Vagina (tissue), 2 donors: ENCODE measurements at places on chromosomes 5 and 9. TPM values are rescaled to one million over a fixed set of nuclear protein-coding genes. Genes with fewer than 3 reads are reported as not detected.
A peak's percentile ranks its signal among the peaks of the same experiment; 100 is the strongest.

DNA sequence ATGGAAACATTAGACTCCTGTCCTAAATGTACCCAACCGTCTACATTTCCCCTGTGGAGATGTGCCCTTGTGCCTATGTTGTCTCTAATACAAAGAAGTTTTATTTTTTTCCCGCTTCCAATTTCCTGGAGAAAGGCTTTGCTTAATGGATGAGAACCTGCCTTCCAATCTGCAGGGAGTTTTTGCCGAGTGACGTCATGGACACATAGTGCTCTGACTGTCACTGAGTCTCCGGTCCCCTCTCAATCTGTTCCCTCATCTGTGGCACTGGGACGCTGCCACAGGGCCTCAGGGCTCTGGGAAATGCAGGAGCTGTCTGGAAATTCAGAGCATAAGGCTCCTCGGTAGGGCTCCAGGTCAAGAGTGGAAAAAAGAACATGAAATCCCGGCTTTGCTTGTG lies 144.8 kb downstream of the PDZD2 start:
- H3K27me3 ChIP-seq, result no peaks in the 10 kb centered on the region
- no peak overlapping the region for H3K27ac ChIP-seq
- H3K4me1 ChIP-seq, result no peaks in the 10 kb centered on the region

GRCh38 chr9:126915846-126916543 lies 1.4 kb downstream of the RALGPS1 start:
- H3K4me1 ChIP-seq, result peaks cover 12% of the 10 kb centered on the region
- H3K27ac ChIP-seq, result no peak overlapping the region
- DNase-seq, result no peak
- H3K4me3 ChIP-seq, result peak overlapping the region; percentile 37
- no peaks in the 10 kb centered on the region for H3K27me3 ChIP-seq

DNA sequence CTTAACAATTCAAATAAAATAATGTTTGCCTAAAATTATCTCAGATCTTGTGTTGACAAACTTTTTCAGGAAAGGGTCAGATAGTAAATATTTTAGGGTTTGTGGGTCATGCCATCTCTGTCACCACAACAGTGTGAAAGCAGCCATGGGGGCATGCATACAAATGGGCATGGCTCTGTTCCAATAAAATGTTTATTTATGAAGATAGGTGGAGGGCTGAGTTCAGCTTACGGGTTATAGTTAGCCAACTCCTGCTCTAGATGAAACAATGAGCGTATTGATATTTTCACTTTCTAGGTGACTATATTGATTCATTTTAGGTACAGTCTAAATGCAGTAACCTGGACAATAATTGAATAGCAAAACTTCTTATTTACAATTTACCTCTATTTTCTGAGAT lies 533.8 kb upstream of the CLINT1 start:
- H3K36me3 ChIP-seq, result no peaks in the 10 kb centered on the region
- H3K4me1 ChIP-seq, result no peaks in the 10 kb centered on the region
- H3K27ac ChIP-seq, result no peak overlapping the region
- no peak overlapping the region for H3K4me3 ChIP-seq
- no peak for DNase-seq

DNA sequence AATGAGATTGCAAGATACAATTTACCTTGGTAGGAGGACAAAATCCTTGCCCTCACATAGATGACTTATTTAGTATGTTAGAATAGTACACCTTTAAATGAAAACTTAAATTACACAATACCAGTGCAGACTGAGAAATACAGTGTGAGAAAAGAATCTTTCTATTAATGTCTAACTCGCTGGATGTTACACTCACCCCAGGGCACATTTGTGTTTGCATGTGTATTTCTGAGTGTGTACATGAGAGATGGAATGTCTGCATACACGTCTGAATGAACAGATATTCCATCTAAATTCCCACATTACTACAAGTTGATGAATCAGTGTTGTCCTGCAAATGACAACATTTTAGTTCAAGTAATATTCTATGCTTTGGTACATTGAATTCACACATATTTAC lies 99.8 kb downstream of the KLHL3 start:
- H3K27ac ChIP-seq, result no peak overlapping the region
- H3K36me3 ChIP-seq, result peaks cover 6% of the 10 kb centered on the region
- H3K4me3 ChIP-seq, result no peak overlapping the region

- no peaks in the 10 kb centered on the region for H3K27me3 ChIP-seq
- H3K27ac ChIP-seq, result no peak overlapping the region
- no peaks in the 10 kb centered on the region for H3K36me3 ChIP-seq
- no peak for DNase-seq
- H3K4me3 ChIP-seq, result no peak overlapping the region
Observed at GRCh38 chr5:90809311-90810056, 250.9 kb downstream of the ADGRV1 start.

- H3K4me1 ChIP-seq, result no peaks in the 10 kb centered on the region
- no peak overlapping the region for H3K4me3 ChIP-seq
- no peak overlapping the region for H3K27ac ChIP-seq
Observed at GRCh38 chr5:54837093-54837492, 148.3 kb downstream of the ESM1 start.

DNA sequence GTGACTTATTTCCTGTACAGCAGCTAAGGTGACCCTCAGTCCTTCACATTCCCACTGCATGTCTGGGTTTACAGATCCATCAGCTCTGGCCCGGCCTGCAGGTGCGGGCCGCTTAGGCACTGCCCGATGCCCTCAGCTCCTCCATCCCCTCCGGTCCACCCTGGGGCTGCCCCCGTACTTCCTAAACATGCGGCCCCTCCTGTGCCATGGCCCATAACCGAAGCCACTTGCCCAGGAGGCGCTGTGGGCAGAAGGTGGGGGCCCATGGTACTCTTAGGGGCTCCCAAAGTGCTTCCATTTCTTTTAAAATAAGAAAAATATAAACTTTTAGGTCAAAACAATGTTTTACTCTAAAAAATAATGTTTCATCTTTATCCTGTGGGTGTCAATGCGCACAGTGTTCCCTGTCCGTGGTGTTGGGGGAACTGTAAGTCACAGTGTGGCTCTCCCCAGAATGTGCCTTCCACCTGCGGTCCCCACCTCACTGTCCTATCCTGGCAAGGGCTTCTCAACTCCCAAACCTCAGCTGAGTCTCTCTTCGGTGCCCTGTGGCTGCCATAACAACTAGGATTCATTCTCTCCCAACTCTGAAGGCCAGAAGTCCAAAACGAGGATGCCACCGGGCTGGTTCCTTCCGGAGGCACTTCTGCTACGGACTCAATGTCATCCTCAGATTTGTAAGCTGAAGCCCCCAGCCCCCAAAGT lies 132.7 kb upstream of the LPCAT1 start:
- H3K4me3 ChIP-seq, result no peak overlapping the region
- DNase-seq, result no peak
- H3K4me1 ChIP-seq, result no peaks in the 10 kb centered on the region
- H3K27ac ChIP-seq, result no peak overlapping the region
- no peaks in the 10 kb centered on the region for H3K27me3 ChIP-seq

DNA sequence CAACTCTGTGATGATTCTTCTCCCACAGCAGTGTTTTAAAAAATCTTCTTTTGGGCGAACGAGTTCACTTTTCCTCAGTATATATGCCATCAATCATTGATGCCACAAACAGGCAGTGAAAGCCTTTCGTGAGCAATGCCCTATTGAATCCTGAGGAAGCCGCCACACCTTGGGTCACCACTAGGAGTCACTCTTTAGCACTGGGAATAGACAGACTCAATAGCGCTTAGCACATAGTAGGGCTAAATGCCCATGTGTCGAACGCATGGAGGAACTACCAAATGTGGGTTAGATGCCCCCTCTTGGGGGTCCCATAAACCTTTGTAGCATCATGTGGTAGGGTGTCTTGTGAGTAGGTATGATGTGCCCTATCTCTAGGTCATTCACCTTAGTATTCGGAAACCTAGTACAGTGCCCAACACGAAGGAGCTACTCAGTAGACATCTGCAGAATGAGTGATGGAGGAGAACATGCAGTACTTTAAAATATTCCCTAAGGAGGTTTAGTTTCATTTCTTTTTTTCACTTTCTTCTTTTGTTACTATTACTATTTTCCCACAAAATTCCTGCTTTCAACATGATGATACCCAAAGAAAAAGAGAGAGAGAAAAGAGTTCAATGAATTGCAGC lies 603.7 kb downstream of the BNC2 start:
- H3K4me1 ChIP-seq, result peaks cover 16% of the 10 kb centered on the region
- no peaks in the 10 kb centered on the region for H3K27me3 ChIP-seq
- no peak overlapping the region for H3K4me3 ChIP-seq
- no peak for DNase-seq
- H3K27ac ChIP-seq, result no peak overlapping the region

- DNase-seq, result no peak
- H3K27ac ChIP-seq, result no peak overlapping the region
- no peaks in the 10 kb centered on the region for H3K4me1 ChIP-seq
- H3K36me3 ChIP-seq, result no peaks in the 10 kb centered on the region
Observed at GRCh38 chr5:148791334-148791667, 35.1 kb upstream of the ADRB2 start.

DNA sequence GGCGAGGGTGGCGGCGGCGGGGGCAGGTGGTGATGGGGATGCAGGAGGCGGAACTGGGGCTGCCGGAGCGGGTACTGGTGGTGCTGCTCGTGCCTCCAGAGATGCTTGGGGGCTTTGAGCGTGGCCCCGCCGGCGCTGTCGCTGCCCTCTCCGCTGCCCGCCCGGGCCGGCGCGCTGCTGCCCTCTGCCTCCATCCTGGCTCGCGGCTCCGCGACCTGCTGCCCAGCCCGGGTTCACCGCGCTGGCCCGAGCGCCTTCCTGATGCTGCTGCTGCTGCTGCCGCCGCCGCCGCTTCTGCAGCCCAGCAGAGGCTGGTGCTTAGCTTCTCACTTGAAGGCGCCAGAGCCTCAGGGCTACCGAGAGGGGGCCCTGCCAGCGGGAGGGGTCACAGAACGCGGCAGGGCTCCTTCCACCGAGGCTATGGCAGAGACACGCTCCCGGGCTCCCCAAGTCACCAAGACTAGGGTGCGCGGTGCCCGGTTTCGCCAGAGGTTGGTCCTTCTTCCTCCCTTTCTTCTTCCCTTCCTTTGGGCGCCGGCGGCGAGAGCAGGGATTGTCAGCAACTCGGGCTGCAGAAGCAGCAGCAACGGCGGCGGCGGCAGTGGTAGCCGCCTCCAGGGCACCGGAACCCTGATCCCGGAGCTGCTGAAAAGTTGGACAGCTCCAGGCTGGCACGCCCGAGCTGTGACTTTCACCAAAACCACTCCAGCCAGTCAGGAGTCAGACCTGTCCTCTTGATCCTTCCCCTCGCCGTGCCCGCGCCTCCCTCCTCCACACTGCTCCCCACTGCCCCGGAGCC lies at the start of gene PDE4D:
Gene PDE4D (minus strand): TSS at position 298 of the 799 bp plus-strand sequence.
- H3K4me3 ChIP-seq, result peak within 1 kb of the TSS; percentile 5
- no peaks in the 10 kb centered on the region for H3K36me3 ChIP-seq
- H3K4me1 ChIP-seq, result peaks cover 8% of the 10 kb centered on the region
- H3K27ac ChIP-seq, result no peak within 1 kb of the TSS
- H3K27me3 ChIP-seq, result no peaks in the 10 kb centered on the region
- DNase-seq, result no peak

DNA sequence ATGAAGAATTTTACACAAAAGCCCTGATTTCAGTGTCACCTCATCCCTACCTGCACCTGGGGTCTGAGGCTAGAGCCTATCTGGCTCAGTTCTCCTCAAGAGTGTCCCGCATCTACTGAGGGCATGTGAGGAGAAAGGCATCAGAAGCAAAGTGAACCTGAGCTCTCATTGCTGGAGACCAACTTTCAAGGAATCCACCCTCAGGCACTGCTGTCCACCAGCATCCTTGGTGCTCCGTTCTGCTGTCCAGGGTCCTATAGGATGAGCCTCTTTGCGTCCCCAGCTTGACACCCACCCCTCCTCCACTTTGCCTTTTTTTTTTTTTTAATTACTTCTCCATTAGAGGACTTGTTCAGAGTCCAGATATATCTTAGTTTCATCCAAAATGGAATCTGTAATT lies 49.5 kb downstream of the CAMSAP1 start:
- no peak for DNase-seq
- H3K27me3 ChIP-seq, result no peaks in the 10 kb centered on the region
- H3K36me3 ChIP-seq, result no peaks in the 10 kb centered on the region
- no peak overlapping the region for H3K27ac ChIP-seq
- H3K4me1 ChIP-seq, result no peaks in the 10 kb centered on the region
- no peak overlapping the region for H3K4me3 ChIP-seq

DNA sequence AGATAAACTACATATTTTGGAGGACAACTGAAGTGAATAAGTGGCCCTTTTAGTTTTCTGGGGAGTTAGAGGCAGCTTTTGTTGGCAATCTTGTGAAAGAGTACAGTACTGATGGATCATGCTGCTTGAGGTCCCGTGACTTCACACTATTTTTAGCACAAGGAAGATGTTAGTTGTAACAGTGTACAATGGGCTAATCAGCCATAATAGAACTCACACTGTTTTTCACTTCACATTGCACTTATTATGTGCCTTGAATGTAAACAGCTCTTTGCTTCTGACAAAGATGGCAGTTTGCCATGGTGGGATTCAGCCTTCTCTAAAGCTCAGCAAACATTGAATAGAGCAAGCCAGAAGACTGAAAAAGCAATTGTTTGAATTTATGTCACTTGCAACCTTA lies 176.7 kb upstream of the ZNF608 start:
- H3K27ac ChIP-seq, result no peak overlapping the region
- H3K4me3 ChIP-seq, result no peak overlapping the region
- DNase-seq, result no peak
- H3K4me1 ChIP-seq, result peaks cover 14% of the 10 kb centered on the region
- no peaks in the 10 kb centered on the region for H3K36me3 ChIP-seq

GRCh38 chr5:25744908-25745307 lies 1100.1 kb upstream of the CDH10 start:
- H3K27ac ChIP-seq, result no peak overlapping the region
- H3K4me1 ChIP-seq, result no peaks in the 10 kb centered on the region
- H3K27me3 ChIP-seq, result no peaks in the 10 kb centered on the region
- no peak for DNase-seq
- H3K4me3 ChIP-seq, result no peak overlapping the region

DNA sequence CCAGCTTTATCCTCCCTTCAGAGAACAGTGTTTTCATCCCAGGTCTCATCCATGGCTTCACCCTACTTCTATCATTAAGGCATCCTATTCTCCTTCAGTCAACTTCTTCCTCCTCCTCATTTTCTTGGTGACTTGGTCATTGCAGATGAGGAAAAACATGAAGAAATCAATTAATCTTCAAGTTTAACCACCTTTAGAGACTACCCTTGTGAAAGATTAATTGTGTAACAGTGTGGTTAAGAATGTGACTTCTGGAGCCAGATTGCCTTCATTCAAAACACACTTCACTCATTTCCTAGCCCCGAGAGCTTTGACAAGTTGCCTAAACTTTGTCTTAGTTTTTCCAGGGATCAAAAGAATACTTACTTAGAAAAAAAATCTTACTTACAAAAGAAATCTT lies 110.0 kb downstream of the STK32A start:
- H3K36me3 ChIP-seq, result no peaks in the 10 kb centered on the region
- DNase-seq, result no peak

GRCh38 chr5:5178136-5178535 lies 38.0 kb downstream of the ADAMTS16 start:
- H3K27me3 ChIP-seq, result no peaks in the 10 kb centered on the region
- no peak overlapping the region for H3K4me3 ChIP-seq
- no peak overlapping the region for H3K27ac ChIP-seq
- no peaks in the 10 kb centered on the region for H3K4me1 ChIP-seq

TMED7 gene
- 48.4 TPM for total RNA-seq

GBGT1 gene
- total RNA-seq, result 27.0 TPM

SAXO1 gene
- total RNA-seq, result not detected

PCDHA9 gene
- total RNA-seq, result 0.25 TPM

MRNIP gene
- total RNA-seq, result 53.8 TPM

PITX1 gene
- 141 TPM for total RNA-seq
